Stimulated activated CD8-positive, alpha-beta memory T cell treated with anti-CD3 and anti-CD28 coated beads, Interleukin-4, amount 100 ng/mL, for 1 hour (primary cell): ENCODE measurements at places on chromosomes 4 and X.

DNA sequence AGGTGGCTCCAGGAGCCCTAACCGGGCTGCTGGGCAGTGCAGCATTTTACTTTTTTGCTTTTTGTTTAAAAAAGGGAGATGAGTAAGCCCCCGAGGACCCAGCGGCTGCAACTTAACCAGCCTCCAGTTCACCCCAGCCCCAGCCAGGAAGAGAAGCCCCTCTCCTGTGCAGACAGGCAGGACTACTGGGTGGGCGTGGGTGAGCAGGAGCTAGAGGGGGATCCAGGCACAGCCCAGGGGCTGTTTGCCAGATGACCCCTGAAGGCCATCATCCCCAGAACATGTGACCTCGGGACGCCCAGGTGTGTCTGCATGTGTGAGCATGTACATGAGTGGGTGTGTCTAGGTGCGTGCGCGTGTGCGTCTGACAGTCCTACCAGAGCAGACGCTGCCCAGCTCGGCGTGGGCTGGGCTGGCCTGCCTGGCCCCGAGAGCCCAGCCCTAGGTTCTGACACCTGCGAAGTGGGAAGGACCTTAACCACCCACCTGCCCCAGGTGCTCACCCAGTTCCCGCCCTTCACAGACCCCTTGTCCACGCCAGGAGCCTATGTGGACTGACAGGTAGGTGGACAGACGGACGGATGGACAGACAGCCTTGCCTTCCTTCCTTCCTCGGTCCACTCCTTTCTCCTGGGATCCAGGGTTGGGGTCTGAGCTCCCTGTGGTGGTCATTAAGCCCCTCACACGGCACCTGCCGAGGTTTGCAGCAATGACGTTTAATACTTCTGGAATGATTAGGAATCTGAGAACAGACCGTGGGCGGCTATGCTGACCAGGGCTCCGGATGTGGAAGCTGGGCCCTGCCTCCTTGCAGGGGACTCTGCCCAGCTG lies 7.8 kb upstream of the HAUS3 start:
- no peak for DNase-seq

DNA sequence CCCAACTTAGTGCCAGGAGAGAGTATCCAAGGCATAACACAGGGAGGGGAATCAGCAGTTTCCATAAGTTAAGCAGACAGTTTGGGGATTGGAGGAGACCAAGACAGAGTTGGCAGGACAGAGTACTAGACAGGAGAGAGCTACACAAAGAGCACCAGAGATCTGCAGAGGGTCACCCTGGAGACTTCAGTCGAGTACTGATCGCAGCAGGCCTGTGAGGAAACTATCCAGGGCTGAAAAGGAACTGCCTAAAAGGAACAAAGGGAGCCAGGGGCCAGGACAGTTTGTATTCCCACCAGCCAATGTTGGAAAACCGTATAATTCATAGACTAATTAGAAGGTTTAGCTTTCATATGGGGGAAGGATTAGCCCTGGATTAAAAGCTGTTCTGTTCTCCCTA lies 80.6 kb upstream of the ENPP6 start:
- DNase-seq: no peak

- DNase-seq: no peak
Observed at GRCh38 chrX:155056471-155056870, 14.5 kb downstream of the CMC4 start.

DNA sequence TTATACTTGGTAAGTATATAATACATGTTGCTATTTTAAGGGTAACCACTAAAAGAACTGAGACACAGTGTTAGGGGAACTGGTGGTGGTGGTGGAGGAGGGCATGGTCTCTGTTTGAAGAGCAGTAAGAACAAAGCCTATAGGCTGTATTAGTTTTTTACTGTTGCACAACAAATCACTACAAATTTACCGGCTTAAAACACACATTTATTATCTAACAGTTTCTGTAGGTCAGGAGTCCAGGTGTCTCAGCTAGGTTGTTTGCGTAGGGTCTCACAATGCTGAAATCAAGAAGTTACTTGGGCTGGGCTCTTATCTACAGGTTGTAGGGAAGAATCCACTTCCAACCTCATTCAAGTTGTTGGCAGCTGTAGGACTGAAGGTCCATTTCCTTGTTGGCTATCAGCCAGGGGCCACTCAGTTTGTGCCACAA lies 52.6 kb downstream of the CASK start:
- DNase-seq: no peak

DNA sequence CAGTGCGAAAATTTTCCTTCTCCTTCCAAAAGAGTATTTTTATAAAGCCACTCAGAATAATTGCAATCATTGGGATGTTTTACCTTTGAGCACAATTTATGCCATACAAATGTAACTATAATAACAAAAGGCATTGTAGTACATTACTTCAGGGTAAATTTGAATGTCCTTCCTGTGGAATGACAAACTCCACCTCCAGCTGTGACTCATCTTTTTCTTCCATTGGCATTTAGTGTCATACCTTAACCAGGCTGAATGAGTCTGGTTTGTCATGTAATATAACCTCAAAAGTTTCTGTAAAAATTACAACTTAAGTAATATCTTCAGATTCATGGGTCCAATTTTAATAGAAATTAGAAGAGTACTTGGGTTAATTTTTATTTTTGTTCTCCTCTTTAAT lies 93.3 kb downstream of the TMEM47 start:
- DNase-seq: no peak

DNA sequence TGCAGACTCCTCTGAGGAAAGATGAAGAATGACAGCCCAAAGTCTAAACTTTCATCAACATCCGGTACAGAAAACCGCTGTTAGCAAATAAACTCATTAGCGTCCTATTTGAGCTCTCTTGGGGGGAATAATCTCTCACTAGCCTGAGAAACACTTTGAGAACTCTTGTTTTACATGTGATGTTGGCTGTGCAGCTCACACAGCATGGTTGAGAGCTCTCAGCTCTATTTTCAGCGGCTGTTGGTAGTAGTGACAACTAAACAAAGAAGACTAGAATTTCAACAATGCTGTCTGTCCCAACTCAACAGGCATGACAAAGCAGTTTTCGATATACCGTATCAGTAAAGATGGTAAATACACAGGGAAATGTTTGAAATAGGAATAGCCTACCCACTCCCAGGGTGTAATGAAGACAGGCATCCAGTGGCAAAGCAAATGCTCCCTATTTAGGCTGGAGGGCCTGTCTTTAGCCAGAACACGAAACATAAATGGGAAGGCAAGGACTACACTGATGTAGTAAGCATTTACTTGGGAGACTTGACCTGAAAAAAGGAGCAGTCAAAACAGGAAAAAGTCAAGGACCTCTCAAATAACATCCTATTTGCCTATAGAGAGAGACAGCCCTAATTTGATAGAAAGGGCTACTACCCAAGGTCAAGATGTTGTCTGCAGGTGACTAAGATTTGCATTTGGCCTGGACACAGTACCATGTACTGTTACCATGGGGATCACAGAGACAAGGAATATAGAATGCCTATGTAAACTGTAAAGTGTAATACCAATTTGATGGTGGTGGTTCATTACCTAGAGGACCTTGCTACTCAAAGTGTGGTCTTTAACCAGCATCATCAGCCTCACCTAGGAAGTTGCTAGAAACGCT lies 60.4 kb downstream of the PPEF2 start:
- DNase-seq: no peak

DNA sequence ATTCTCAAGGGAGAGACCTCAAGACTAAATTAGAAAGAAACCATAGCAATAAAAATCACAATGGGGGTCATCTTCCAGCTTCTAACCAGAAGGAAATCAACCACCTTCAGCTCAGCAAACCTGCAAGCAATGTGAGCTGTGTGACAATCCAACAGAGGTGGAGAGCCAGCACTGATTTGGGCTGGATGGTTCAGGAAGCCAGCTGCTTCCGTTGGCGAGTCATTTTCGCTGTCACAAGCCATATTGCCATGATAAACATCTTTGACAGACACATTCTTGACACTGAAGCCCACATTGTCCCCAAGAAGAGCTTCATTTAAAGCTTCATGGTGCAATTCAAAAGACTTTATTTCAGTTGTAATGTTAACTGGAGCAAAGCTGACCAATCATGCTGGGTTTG lies 22.7 kb downstream of the F8A1 start:
- no peak for DNase-seq

GRCh38 chrX:153966841-153967535 lies 4.6 kb downstream of the HCFC1 start:
- no peak for DNase-seq

DNA sequence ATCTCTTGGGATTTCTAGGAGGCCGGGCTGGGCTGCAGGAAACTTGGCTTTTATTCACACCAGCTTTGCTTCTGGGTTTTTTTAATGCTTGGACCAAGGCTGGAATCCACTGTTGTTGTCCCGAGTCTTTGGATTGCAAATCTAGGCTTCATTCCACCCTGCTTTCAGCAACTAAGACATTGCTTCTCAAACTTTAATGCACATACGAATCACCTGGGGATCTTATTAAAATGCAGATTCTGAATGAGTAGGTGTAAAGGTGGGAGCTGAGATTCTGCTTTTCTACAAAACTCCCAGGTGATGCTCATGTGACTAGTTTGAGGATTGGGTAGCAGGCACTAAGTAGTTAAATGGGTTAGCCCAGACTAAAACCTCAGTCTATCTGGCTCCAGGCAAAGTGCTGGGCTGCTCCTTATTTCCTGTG lies 39.2 kb upstream of the GPC4 start:
- no peak for DNase-seq

- DNase-seq: no peak
Observed at GRCh38 chrX:252957-253291, 28.3 kb upstream of the PLCXD1 start.

GRCh38 chr4:41991916-41992767 lies 1.8 kb downstream of the SLC30A9 start:
- DNase-seq: no peak

- DNase-seq: no peak
Observed at GRCh38 chr4:31995943-31996901, 1276.1 kb downstream of the PCDH7 start.

- no peak for DNase-seq
Observed at GRCh38 chr4:147836807-147837206, 104.9 kb downstream of the ARHGAP10 start.

DNA sequence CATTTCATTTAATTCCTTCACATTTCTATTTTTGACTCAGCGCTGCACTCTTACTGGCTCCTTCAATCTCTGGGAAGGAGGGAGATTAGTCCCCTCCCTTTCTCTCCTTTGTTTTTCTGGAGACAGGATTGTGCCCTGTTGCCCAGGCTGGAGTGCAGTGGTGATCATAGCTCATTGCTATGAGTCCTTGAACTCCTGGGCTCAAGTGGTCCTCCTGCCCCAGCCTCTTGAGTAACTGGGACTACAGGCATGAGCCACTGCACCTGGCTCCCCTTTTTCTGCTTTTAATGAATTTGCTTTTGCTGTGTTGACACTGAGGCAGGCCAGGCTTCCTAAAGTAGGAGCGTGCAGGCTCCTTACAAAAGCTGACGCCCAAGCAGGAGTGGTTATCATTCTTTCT lies 10.5 kb downstream of the TBC1D14 start:
- DNase-seq: no peak

DNA sequence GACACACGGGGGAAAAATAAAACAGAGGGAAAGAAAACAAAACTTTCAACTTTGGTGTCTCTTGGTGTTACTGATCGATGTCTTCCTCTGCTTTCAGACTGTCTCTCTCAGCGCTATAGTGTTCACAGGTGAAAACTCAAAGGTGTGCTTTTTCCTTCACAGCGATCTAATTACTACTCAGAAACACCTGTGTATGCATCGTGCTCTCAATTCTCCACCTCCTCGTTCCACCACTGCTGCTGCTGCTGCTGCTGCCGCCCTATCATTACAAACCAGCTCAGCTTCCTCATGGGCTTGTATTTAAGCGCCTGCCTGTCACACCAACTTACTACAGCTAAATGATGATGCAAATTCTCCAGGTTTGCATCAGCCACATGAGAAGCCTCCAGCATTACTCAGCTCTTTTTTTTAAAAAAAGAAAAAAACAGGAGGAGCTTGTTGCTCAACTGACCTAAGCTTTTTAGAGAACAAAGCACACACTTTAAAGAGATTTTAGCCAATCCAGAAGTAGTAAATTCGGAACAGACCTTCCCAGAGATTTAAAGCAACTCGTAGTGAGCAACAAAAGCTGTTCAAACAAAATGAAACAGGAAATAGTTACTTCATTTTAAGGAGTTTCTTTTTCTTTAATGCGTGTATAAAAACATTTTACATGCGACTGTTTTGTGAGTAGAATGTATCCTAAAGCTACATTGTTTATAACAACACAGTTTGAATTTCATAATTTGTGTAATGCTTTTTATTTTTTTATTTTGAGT lies at the start of gene SLC7A11:
SLC7A11 (minus strand) TSS at position 274 of the 758 bp plus-strand sequence. CDS start 280 bp downstream, outside the sequence.
- DNase-seq: no peak

- no peak for DNase-seq
Observed at GRCh38 chrX:48714573-48714972, 18.0 kb downstream of the SUV39H1 start.

DNA sequence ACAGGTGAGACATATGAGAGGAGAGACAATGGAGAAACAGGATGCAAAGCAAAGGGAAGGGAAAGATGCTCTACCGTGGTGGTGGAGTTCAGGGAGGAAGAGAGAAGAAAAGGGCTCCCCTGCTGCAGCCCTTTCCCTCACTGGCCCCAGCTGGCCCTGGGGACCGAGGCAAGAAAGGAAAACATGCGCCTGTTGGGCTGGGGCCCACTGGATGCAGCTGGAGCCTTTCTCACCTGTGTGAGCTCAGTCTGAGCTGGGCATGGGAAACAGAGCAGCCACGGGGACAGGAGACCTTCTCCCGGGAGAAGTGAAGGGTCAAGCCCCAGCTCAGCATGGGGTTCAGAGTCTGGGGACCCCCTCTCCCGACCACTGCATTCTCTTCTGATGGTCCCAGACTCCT lies 11.9 kb downstream of the NXF3 start:
- no peak for DNase-seq

- no peak for DNase-seq
Observed at GRCh38 chr4:60962286-60962685, 237.8 kb upstream of the ADGRL3 start.

GRCh38 chrX:96764864-96765263 lies 80.2 kb downstream of the DIAPH2 start:
- no peak for DNase-seq

GRCh38 chr4:87651941-87652340 lies 1.9 kb downstream of the DMP1 start:
- DNase-seq: no peak

DNA sequence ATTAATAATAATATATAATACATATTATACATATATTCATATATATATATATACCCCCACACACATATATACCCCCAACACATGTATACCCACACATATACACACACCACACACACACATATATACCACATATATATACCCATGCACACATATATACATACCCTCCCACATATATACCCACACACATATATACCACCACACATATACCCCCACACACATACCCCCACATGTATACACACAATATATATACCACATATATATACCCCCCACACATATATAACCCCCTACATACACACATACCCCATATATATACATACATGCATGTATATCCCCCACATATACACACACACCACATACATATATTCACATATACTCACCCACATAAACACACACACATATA lies 52.0 kb downstream of the NSG1 start:
- no peak for DNase-seq

- DNase-seq: no peak
Observed at GRCh38 chr4:186593587-186593973, 38.2 kb upstream of the MTNR1A start.

DNA sequence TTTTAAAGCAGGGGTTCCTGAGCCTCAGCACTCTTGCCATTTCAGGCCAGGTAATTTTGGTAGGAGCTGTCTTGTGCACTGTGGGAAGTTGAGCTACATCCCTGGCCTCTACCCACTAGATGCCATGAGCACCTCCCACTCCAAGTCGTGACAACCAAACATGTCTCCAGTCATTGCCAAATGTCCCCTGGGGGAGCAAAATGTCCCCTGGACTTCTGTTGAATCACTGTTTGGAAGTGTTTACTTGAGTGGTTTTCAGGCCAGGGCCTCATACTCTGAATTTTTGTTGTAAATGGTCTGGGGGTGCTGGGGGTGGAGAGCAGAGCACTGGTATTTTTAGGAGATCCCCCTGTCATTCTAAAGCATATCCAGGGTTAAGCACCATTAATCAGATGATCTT lies 3.2 kb downstream of the PDK3 start:
- no peak for DNase-seq
